T-helper 1 cell treated with Interleukin-12 subunit alpha and Interleukin-12 subunit beta and Interleukin-4 antibody, amounts not matched to agents 30 ng/mL and 1 ng/mL, for 36 hours (primary cell): ENCODE measurements at places on chromosomes 11 and 22. TPM values are rescaled to one million over a fixed set of nuclear protein-coding genes. Genes with fewer than 3 reads are reported as not detected.

Gene FZD4
- 0.05 TPM in 1 of 2 replicates, not detected in the other for total RNA-seq

Gene SMIM35
- 0.25 and 0.49 TPM in 2 replicates for total RNA-seq

Gene OR8G5
- not detected in 2 replicates for total RNA-seq

Gene KCNQ1OT1
- 0.54 TPM in 2 replicates for total RNA-seq
